ENCODE measurements at places on chromosomes 13 and 19. TPM values are rescaled to one million over a fixed set of nuclear protein-coding genes. Genes with fewer than 3 reads are reported as not detected.

Gene PEX11G
- total RNA-seq = 8.2 TPM

Gene TEKTIP1
- 10.3 TPM for total RNA-seq

Gene TTYH1
- 2.7 TPM for total RNA-seq

Gene BLOC1S3
- 21.7 TPM for total RNA-seq

Gene CRLF1
- 5.8 TPM for total RNA-seq

Gene RGCC
- total RNA-seq = 38.8 TPM

Gene ACER1
- 0.14 TPM for total RNA-seq

Gene SLC25A41
- 0.72 TPM for total RNA-seq

Gene ACP7
- 7.3 TPM for total RNA-seq

Gene ZNF154
- 11.7 TPM for total RNA-seq

Gene NCR1
- total RNA-seq = 0.32 TPM
